CD14-positive monocyte (primary cell): ENCODE measurements at places on chromosomes 5 and 9.

- no peak for DNase-seq
Measured at GRCh38 chr5:74409166-74409706, 231.3 kb downstream of the ENC1 start.

GRCh38 chr5:109347252-109347888 lies 62.4 kb downstream of the PJA2 start:
- DNase-seq, result no peak

DNA sequence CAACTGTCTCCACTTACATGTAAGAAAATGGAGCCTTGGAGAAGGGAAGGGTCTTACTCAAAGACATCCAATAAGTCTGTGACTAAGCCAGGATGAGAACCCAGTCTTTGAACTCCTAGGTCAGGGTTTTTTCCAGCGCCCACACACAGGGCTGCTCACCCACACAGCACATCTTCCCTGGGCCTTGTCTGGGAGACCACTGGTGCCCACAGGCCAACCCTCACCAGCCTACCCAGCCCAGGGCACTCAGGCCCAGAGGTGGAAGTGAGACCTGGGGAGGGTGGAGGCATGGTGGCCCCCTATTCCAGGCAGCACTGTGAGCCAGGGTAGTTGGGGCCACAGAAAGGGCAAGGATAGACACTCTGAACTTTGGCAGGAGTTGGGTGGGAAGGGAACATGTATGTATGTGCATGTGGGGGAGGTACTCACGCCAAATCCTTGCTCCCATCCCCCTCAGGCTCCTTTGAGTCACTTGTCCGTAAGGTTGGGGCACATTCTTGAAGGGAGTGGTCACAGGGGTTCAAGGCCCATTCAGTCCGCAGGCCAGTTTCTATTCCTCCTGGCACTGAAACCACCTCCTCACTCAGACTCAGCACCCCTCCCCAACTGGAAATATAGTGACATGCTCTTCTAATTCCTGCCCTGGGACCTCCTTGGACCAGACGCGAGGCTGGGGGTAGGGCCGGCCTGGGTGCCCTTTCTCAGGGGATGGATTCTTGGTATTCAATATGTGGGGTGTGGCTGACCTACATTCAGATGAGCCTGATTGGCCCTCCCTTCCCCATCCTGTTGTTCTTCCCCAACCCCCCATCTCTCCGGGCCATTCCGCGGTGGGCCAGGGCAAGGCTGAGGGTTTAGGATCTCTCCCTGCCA lies 2.9 kb upstream of the SLC4A9 start:
- peak; percentile 49 for DNase-seq

GRCh38 chr5:116681334-116682013 lies 106.9 kb upstream of the SEMA6A start:
- no peak for DNase-seq

- DNase-seq, result peak; percentile 50
Measured at GRCh38 chr5:108642170-108642906, 105.4 kb upstream of the FER start.

- DNase-seq, result no peak
Measured at GRCh38 chr5:111311666-111312065, 87.5 kb downstream of the CAMK4 start.

DNA sequence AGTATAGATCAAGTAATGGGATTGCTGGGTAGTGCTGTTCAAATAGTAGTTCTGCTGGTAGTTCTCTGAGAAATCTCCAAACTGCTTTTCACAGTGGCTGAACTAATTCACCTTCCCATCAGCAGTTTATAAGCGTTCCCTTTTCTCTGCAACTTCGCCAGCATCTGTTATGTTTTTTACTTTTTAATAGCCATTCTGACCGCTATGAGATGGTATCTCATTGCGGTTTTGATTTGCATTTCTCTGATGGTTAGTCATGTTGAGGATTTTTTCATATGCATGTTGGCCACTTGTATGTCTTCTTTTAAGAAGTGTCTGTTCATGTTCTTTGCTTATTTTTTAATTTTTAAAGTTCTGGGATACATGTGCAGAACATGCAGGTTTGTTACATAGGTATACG lies 279.2 kb upstream of the NREP start:
- no peak for DNase-seq

- DNase-seq, result no peak
Measured at GRCh38 chr9:86163503-86163902, 64.1 kb upstream of the GOLM1 start.

DNA sequence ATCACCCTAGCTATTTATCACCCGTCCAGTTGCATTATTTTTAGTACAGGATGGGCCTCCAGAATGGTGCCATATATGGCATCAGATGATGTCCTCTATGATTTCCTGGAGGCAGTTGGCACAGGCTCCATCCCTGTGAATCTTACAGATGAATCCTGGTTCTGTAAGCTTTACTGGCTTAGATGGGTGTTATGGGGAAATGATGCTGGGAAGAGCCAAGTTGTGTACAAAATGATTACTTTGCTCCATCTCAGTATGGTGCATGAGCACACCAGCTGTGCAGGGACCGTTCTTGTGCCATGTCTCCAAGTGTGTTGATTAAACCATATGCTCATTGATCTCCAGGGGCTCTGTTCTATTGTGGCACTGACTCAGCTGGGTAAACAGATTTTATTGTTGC lies 755.7 kb downstream of the TLR4 start:
- no peak for DNase-seq

DNA sequence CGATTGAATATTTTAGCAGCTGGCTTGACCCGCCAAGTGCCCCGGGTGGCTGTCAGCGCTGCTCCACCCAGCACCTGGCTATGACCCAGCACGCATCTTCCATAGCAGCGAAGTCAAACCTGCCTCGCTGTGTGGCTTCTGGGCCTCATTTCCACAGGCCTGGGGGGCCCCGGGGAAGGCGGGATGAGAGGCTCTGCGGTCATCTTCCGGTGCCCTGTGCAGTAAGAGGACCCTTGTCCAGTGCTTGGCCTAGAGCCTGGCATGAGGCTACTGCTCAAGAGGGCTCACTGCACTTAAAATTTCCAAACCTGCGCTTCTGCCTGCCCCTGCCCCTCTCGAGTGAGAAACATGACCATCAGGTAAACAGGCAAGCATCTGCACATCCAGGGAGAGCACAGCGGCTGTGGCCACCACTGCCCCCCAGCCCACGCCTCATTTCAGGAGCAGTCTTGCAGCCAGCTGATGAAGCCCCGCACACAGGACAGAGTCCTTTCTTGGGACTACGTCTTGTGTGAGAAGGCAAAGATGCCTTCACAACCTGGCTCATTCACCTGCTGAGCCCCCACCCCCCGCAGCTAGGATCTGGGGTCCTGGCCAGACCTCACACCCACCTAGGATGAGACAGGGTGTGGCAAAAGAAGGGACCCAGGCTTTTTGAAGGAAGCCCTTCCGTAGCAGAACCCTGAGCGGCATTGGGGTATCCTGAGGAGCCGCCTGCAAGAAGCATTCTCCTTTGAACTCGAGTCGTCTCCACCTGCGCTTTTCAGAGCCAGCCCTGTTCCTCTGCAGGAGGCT lies 69.5 kb upstream of the UNC5A start:
- DNase-seq, result no peak

GRCh38 chr9:9901624-9902023 lies 711.2 kb downstream of the PTPRD start:
- no peak for DNase-seq

DNA sequence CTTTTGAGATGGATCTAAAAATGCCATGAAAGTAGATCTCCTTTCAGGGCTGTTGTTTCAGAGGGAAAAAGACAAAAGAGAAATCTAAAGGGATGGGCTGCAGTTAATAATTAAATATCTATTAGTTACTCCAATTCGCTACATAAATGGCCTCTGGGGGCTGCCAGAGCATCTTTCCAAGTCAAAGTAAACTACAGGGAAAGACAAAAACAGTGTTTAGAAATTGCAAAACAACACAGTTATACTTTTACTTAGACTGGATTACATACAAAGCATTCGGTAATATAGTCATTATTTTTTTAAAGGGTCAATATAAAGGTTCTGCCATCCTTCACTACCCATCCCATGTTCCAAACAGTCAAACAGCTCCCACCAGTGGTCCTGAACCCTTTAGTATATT lies 853.5 kb upstream of the DMAC1 start:
- DNase-seq, result no peak

DNA sequence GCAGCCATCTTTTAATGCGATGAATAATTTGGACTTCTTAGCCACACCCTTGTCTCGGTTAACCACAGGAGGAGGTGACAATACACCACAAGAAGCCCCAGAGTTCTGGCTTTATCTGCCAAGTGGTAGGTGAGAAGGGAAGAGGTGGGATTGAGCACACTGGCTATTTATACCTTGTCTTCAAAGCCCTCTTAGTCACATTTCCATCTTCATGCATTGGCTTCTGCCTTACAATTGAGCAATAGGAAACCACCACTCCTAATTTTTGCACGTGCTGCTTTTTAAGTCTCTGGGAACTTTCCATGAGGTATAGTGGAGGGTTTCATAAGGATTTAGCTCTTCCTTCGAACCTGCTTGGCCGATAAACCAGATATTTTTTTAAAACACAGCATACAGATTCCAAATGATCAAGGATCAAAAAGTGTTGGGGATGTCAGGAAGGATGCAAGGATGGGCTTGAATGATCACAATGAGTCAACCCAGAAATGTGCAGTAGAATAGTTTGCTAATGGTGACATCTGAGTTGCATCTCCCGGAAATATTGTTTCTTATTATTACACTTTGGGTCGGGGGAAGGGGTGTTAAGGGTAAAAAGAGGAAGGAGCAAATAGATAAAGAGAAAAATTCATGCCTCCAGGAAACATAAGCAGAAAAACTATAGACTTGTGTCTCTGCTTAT lies 25.5 kb downstream of the PLAC8L1 start:
- no peak for DNase-seq

DNA sequence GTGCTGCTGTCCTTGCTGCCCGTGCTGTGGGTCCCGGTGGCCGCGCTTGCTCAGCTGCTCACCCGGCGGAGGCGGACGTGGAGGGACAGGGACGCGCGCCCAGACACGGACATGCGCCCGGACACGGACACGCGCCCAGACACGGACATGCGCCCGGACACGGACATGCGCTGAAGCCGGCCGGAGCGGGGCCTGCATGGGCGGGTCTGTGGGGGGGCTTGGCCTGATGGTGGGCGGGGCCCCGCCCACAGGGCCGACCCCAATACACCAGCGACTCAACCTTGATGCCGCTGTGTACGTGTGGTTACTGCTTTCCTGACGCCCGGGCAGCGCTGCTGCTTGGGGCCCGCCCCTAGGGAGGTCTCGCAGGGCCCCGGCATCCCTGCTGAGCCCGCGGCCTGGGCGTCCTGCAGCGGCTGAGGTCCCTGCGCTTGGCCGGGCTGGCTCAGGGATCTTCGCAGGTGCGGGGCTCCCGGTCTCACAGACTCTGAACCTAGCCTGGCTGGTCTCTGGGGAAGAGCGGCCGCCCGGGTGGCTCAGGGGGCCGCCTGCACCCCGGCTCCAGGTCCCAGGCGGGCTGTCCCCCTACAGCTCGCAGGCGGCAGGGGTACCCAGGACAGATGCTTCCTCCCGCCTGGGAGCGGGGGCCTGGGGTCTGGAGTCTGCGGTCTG lies 20.9 kb downstream of the SLC6A18 start:
- DNase-seq, result no peak

DNA sequence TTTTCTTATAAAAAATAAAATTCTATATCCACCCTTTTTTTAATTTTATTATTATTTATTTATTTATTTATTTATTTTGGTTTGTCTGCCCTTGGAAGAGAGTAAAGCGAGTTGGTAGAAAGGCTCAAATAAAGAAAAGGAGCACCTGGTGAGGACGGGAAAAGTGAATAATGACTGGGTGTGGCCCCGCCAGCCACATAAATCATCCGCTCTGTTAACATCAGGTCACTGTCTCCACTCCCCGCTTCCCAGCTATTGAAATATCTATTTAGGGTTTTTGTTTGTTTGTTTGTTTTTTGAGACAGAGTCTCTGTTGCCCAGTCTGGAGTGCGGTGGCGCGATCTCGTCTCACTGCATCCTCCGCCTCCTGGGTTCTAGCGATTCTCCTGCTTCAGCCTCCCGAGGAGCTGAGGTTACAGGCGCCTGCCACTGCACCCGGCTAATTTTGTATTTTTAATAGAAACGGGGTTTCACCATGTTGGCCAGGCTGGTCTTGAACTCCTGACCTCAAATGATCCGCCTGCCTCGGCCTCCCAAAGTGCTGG lies 844 bp downstream of the POLR3G start:
- no peak for DNase-seq

DNA sequence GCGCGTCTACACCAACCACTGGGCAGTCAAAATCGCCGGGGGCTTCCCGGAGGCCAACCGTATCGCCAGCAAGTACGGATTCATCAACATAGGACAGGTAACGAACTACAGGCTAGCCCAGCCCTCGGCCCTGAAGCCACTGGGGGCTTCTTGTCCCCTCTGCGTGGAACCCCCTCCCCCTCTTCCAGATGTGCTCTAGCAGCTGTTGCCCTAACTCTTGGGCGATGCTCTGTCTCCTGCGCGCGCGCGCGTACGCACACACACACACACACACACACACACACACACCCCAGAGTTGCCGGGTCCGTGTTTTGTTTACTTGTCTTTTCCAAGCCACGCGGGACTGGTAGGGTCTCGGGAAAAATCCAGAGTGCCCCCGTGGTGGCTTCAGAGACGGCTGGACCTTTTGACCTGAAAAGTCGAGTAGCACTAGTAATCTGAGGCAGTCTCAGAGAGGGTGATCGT lies 836 bp downstream of the PCSK5 start:
- no peak for DNase-seq

- no peak for DNase-seq
Measured at GRCh38 chr5:123885081-123885480, 373.1 kb downstream of the CSNK1G3 start.

DNA sequence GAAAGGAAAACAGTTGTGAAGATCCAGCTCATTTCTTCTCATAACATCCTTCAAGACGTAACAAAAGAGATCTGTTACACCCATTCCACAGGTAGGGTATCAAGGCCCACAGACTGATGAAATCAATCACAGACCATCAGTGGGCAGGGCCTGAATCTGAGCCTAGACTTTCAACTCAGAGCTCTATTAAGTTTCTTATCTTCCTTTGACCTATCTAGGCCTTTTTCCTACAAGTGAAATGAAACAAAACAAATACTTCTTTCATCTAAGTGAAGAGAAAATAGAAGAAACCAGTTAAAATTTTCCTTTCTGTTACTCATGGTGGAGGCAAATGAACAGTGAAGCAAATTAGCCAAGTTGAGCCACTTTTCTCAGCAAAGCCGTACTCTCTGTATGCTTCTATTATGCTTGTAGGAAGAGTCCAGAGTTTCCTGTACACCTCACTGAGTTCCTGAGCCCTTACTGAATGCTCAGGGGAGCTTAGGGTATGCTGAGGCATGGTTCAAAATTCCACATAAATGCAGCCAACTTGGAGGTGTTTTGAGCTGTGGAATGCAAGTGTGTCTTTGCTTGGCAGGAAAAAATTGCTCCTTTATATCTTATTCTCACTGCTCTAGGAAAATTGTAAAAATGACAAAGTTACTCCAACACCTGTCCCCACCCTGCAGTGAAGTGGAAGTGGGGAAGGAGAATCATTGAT lies 91.9 kb downstream of the FEM1C start:
- DNase-seq, result no peak

- peak; percentile 38 for DNase-seq
Measured at GRCh38 chr5:138706655-138707480, 46.4 kb upstream of the CTNNA1 start.

- no peak for DNase-seq
Measured at GRCh38 chr5:59116231-59116865, 533.5 kb downstream of the RAB3C start.
